Frontal cortex (tissue), 4 donors: ENCODE measurements at places on chromosomes 13 and 19.

GRCh38 chr19:29439688-29440550, 85.9 kb upstream of the VSTM2B start:
- DNase-seq, result no peak

DNA sequence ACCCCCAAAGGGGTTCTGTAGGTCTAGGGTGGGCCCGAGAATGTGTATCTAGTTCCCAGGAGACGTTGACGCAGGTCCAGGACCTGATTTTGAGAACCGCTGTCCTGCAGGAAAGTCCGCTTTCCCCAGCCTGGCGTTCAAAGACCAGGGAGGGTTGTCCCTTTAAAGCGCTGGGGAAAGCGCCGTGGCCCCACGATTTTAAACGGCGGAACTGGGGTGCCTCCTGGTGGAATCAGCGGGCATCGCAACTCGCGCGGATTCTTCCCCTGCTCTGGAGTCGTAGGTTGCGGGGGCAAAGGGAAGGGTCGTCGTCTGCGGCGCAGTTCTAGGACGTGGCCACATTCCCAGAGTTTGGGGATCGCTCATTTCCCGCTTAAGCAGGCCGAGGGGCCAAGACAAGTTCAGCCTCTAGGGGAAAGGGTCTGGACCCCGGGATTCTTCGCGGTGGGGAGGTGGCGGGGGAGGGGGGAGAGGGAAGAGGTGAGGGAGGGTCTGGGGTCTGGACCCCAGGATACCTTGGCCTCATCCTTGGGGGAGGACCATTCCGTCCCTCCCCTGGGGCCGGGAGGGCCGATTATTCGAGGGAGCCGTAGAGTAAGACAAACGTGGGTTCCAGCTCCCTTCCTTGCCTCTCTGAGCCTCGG, 7.7 kb downstream of the PNMA8B start:
- DNase-seq, result peak; percentile 80

GRCh38 chr13:106522112-106522705, 13.3 kb downstream of the EFNB2 start:
- no peak for DNase-seq

DNA sequence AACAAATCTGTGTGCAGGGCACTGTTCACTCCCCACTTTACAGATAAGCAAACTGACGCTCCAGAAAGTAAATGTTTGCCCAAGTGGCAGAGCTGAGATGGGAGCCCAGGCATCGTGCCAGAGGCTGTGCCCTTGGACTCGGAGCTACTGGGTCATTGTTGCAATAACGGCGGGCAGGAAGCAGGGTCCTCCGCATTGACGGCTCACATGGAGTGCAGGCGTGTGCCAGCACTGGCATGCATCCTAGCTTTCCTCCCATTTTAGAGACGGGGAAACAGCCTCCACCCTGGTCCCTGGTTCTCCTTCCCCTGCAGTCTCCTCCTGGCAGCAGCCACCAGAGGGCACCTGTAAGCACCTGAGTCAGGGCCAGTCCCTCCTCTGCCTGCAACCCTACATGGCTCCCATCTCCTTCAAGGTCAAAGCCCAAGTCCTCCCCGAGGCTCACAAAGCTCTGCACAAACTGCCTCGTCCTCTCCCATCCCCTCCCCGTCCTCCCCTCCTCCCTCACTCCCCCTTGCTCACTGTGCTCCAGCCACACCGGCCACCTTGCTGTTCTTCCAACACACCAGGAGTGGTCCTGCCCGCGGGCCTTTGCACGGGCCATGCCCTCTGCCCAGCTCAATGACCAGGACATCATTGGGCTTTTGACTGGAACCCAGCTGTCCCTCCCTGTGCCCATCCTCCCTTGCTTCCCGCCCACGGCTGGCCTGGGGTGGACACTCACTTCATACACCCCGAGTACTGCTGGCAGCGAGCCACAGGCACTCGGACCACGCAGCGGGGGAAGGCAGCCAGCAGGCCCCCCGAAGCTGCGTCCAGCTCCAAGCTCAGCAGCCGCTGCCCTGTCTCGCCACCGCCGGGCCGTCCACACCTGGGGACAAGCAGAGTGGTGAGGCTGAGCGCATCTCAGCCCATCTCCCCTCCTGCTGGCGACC, 7.7 kb upstream of the LRG1 start:
- no peak for DNase-seq

GRCh38 chr19:33428627-33429125, 55.2 kb downstream of the CEBPG start:
- DNase-seq, result no peak

DNA sequence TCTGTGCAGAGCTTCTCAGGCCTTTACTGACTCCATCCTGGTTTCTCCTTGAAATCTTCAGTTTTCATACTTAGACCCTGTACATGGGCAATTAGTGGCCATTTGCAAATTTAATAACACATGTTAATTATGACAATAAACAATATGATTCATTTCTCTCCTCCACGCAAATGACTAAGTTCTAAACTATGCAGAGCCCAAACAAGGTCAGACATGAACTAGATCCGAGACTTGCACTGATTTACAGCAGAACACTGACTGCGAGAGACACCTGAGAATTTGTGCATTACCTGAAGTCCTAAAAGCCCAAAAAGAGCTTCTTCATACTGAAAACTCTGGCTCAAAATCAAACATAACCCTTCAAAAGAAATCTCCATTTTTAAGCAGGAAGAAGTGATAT, 521.8 kb downstream of the MYO16 start:
- no peak for DNase-seq

DNA sequence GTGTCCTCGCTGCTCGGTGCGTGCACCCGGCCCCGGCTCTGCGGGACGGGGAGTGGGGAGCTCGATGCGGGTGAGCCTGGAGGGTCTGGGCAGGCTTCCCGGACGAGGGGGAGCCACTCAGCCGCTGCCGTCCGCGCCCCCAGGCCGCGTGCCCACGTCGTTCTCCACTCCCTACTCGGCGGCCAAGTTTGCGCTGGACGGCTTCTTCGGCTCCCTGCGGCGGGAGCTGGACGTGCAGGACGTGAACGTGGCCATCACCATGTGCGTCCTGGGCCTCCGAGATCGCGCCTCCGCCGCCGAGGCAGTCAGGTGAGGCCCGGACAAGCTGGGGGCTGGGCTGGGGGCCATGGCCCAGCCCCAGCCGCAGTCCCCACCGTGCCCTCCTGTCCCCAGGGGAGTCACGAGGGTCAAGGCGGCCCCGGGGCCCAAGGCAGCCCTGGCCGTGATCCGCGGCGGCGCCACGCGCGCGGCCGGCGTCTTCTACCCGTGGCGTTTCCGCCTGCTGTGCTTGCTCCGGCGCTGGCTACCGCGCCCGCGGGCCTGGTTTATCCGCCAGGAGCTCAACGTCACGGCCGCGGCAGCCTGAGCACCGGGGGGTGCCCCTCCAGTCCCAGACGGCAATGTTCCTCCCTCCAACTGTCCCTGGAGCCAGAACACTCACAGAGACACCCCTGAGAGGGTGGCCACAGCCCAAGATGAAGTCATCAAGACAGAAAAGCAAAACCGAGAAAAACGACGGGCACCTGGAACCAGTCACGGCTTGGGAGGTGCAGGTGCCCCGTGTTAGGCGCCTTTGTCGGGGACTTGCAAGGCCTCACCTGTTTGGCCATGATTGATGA, 2.5 kb upstream of the RPL36 start:
- DNase-seq, result no peak

- DNase-seq, result no peak
Measured at GRCh38 chr13:44651209-44651608, 75.1 kb upstream of the TSC22D1 start.

- DNase-seq, result no peak
Measured at GRCh38 chr13:53143757-53144339, 115.2 kb downstream of the OLFM4 start.

DNA sequence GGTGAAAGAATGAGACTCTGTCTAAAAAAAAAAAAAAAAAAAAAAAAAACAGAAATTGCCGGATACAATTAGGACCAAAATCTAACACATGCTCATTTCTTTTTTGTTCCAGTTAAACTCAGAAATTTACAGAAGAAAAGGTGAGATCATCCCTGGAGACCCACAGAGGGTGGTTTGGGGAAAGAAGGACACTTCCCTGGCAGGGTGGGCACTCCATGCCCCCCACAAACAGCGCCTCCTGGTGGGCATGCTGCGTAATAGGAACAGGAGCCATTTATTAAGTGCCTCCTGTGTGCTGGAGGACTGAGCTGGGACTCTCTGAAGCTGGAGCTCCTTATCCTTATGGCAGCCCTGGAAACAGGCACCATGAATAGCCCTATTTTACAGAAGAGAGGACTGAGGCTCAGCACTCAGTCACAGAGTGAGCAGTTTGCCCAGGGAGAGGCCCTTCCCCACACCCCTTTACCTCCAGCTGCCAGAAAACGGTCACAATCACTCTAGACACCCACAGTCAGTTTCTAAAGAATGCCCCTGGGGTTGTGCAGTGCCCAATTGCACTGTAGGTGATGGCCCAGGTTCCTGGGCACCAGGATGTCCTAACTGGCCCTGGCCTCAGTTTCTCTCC, 10.1 kb downstream of the C19orf38 start:
- no peak for DNase-seq

DNA sequence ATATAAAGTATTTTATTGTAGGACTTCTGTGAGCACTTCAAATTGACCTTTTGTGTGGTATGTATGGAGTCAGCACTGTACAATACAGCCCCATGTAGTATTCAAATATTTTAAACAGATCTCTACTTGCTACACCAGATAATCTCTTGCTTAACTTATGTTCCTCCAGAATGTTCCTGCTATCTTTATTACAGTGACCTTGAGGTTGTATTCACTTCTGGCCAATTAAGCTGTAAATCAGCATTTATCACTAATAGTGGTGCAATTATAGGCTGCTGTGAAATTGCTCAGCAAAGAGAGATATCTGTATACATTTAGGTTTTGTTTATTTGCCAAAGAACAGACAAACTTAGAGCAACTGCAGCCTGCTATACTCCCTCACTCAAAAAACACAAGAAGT, 1218.6 kb downstream of the PCDH17 start:
- DNase-seq, result no peak

GRCh38 chr13:101695870-101696516, 243.5 kb downstream of the ITGBL1 start:
- DNase-seq, result no peak

DNA sequence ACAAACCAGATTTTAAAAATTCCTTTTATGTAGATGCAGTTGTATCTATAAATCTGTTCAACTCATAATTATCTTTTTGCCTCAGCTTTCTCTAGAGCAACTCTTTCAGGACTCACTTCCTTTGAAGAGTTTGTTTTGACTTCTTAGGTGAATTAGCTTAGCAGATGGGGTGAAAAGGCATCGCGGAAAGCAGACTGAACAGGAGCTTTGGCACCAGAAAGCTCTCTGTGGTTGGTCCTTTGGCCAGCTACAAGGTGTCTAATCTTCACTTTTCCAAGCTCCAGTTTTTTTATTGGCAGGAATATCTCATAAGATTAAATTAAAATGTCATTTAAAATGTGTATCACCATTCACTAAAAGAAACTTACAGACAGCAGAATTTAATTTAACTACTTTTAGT, 60.6 kb upstream of the KLF12 start:
- DNase-seq, result no peak

- no peak for DNase-seq
Measured at GRCh38 chr19:44839276-44839675, 6.8 kb upstream of the NECTIN2 start.

DNA sequence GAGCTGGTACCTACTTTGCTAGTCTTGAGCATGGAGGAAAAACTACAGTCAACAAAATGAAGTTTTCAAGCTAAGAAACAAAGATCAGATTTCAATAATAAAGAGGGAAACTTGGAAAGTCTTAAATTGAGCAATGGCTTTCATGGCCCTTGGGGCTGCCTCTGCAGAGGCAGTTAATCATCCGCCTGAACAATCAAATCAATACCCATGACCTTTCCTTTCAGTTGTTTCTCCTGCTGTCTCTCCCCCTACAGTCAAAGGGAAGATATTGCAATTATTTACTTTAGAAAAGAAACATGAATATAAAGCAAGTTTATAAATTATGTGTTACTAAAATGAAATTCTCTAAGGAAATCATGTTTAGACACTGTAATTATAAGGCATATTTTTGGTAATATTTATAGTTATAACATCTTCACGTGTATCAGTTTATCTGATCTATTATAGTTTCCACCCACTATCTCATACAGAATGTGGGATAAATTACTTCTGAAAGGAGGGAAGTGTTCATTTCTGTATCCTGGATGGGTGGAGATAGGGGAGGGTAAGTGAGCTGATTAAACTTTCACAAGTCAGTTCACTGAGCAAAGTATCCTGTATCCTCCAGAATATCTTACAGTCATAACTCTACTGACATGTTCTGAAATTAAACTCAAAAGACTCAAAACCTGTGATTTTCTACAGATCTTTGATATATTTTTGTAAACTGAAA, 72.4 kb upstream of the TSC22D1 start:
- no peak for DNase-seq
